ENCODE measurements at places on chromosomes 3 and 15.

- H3K4me1 ChIP-seq: no peaks in the 10 kb centered on the region
- no peaks in the 10 kb centered on the region for H3K36me3 ChIP-seq
- no peak for ATAC-seq
- no peak overlapping the region for H3K4me3 ChIP-seq
- H3K27ac ChIP-seq: no peak overlapping the region
Measured at GRCh38 chr3:1037631-1038030, 55.2 kb upstream of the CNTN6 start.

DNA sequence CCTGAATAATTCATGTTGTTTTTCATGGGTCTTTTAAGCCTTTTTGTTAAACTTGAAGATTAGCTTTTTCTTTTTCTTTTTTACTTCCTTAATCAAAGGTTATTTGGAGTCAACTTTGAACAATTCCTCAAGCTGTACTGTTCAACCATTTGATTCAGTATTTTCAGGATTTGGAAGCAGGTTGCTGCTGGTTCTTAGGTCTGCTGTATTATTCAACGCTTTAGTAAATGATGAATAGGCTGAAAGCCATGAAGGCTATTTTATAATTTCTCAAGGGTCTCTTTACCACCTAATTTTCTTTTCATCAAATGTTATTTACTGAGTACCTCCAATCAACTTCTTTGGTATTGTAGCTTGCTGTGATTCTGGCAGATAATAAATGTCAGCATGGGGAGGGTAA lies 45.8 kb upstream of the KBTBD8 start:
- no peaks in the 10 kb centered on the region for H3K4me1 ChIP-seq
- H3K4me3 ChIP-seq: no peak overlapping the region
- no peak overlapping the region for H3K27ac ChIP-seq

DNA sequence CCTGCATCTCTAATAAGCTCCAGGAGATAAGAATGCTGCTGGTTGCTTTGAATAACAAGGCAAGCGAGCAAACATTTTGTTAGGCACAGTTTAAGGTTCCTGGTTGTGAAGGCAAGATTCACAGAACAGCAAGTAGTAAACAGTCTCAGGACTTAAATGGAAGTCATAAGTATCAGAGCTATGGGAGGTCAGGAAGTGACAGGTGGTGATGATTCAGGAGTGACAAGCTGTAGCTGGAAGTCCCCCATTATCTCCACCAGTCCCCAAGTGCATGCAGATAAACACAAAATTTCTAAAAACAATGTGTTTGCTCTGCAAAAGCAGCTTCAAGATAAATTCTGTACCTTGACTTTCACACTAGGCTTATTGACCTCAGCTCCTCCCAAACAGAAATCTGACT lies 3.3 kb downstream of the FETUB start:
- H3K36me3 ChIP-seq: no peaks in the 10 kb centered on the region
- no peak overlapping the region for H3K4me3 ChIP-seq
- H3K4me1 ChIP-seq: no peaks in the 10 kb centered on the region
- H3K27me3 ChIP-seq: peaks cover 24% of the 10 kb centered on the region

- H3K27me3 ChIP-seq: no peaks in the 10 kb centered on the region
- no peak for ATAC-seq
- H3K36me3 ChIP-seq: no peaks in the 10 kb centered on the region
- H3K27ac ChIP-seq: no peak overlapping the region
- H3K4me3 ChIP-seq: no peak overlapping the region
Measured at GRCh38 chr3:136187868-136188267, 8.3 kb downstream of the MSL2 start.

GRCh38 chr3:141402476-141403171 lies 34.3 kb downstream of the ZBTB38 start:
- ATAC-seq: peak; percentile 81
- H3K27me3 ChIP-seq: no peaks in the 10 kb centered on the region
- H3K27ac ChIP-seq: peak overlapping the region; percentile 98
- H3K36me3 ChIP-seq: peaks cover 29% of the 10 kb centered on the region
- peaks cover 76% of the 10 kb centered on the region for H3K4me1 ChIP-seq

DNA sequence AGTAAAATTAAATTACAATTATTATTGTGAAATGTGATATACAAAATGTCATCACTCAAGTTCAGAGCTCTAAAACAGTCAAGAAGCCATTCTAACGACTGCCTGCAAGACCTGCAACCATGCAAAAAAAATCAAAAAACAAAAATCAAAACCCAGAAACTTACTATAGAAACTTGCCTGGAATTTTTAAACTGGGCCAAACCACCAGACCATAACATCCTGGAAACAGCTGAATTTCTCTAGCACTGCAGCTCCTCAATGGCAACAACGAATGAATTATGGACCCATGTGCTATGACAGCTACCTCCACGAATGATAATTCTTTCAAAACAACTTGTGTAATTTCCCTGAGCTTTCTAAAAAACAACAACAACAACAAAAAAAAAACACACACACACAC lies 130.0 kb upstream of the KCNMB2 start:
- H3K27me3 ChIP-seq: no peaks in the 10 kb centered on the region
- no peaks in the 10 kb centered on the region for H3K36me3 ChIP-seq
- no peak overlapping the region for H3K27ac ChIP-seq
- H3K4me3 ChIP-seq: no peak overlapping the region
- ATAC-seq: no peak
- H3K4me1 ChIP-seq: peaks cover 5% of the 10 kb centered on the region

DNA sequence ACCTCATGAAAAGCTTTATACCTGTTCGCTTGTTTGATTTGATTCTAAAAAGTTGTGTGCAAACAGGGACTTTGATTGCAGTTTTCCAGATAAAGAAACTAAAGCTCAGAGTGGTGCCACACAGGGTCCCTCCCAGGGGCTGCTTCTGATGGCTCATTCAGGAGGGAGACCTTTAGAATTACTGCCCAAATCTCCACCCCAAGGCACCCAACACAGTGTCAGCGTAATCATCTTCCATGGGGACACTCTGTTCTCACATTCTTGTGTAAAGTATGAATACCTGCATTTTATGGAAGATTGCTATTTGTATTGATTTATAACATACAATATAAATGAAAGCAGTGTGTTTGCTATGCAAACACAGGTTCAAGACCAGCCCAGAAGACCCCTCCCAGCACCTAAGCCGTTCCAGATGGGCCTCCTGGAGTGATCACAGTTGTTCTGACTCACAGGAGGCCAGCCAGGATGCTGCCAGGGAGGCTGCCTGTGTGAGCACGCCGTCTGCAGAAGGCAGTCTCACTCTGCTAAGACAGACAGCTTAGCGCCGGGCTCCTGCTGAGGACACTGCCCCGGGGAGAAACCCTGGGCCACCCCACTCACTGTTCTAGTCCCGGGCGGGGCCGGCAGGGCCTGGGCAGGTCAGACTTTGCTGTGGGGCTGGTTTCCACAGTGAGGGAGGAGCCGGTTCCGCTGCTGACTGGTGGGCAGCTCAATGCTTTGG lies 185.6 kb downstream of the FAM43A start:
- H3K4me1 ChIP-seq: peaks cover 33% of the 10 kb centered on the region
- H3K4me3 ChIP-seq: no peak overlapping the region
- no peak overlapping the region for H3K27ac ChIP-seq
- no peaks in the 10 kb centered on the region for H3K36me3 ChIP-seq

DNA sequence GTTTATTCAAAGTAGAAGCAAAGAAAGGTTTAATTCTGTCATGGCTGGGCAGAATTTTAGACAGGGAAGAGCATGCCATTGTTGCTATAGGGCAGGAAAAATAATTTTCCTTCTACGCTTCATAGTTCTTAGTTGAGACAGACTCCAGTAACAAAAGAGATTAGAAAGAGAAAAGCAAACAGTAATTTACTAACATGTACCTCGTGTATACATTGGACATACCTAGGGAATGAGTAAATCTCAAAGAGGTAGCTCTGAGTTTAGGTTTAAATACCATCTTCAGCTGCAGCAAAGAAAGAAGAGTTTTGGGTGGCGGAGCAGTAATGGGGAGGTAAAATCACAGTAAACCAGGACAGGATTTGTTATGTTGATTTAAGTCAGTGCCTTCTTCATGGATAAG lies 416.1 kb downstream of the EPHA6 start:
- ATAC-seq: no peak
- H3K4me3 ChIP-seq: no peak overlapping the region
- no peaks in the 10 kb centered on the region for H3K27me3 ChIP-seq
- no peaks in the 10 kb centered on the region for H3K36me3 ChIP-seq
- no peak overlapping the region for H3K27ac ChIP-seq
- H3K4me1 ChIP-seq: no peaks in the 10 kb centered on the region

- H3K36me3 ChIP-seq: no peaks in the 10 kb centered on the region
- no peak overlapping the region for H3K27ac ChIP-seq
- no peak for ATAC-seq
- H3K4me3 ChIP-seq: no peak overlapping the region
- no peaks in the 10 kb centered on the region for H3K4me1 ChIP-seq
Measured at GRCh38 chr3:114775395-114775794, 371.7 kb downstream of the ZBTB20 start.

- ATAC-seq: no peak
- no peaks in the 10 kb centered on the region for H3K4me1 ChIP-seq
- H3K27me3 ChIP-seq: no peaks in the 10 kb centered on the region
Measured at GRCh38 chr3:190150681-190151080, 30.0 kb upstream of the P3H2 start.
